ENCODE measurements at places on chromosomes 5 and 9.

DNA sequence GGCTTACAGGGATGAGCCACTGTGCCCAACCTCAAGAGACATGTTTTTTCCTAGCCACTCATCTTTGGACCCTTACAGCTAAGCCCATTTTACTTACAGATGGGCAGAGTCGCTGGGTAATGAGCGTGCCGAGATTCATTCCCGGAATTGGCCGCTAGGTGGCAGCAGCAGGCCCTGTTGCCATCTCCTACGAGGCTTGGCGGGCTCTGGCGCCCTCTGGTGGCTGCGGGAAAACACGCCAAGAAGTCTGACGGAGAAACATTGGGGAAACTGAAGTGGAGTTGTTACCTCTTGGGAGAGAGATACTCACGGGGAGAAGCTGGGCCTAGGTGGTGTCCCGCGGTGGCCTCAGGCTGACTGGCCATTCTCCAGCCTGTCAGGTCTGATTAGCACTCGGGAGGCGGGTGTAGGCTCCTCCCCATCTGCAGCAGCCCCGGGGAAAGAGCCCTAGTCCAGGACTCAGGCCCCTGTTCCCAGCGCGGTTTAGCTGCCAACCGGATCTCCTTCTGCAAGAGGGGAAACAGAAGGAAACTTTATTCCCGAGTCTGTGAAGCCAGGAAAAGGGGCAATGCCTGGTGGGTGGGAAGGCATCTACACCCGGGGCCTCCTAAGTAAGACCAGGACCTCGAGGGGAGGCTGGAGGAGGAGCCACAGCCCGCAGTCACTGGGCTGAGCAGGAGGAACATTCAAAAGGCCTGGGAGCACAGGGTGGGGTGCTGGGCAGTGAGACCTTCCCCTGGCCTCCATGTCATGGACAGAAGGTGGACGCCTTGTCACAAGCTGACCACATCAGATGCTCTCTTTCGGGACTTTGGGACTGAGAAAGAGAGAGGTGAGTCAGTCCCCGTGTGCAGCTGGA lies 9.7 kb downstream of the PTGES2 start:
- DNase-seq = peak; percentile 89

DNA sequence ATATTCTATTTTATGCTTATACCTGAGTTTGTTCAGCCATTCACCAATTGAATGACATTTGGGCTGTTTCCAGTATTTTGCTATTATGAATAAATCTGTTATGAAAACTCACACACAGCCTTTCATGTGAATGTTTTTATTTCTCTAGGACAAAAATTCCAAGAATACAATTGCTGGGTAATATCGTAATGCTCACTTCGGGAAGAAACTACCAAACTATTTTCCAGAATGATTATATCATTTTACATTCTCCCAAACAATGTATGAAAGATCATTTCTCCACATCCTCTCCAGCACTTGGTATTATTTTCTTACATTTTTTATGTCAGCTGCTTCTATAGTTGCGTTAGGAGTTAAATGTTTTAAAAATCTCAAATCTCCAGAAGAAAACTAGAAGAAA lies 58.3 kb upstream of the LHFPL2 start:
- no peak for DNase-seq

GRCh38 chr5:73922875-73923557 lies 297.0 kb downstream of the ARHGEF28 start:
- no peak for DNase-seq

GRCh38 chr9:72955571-72955970 lies 2.7 kb upstream of the ALDH1A1 start:
- no peak for DNase-seq

DNA sequence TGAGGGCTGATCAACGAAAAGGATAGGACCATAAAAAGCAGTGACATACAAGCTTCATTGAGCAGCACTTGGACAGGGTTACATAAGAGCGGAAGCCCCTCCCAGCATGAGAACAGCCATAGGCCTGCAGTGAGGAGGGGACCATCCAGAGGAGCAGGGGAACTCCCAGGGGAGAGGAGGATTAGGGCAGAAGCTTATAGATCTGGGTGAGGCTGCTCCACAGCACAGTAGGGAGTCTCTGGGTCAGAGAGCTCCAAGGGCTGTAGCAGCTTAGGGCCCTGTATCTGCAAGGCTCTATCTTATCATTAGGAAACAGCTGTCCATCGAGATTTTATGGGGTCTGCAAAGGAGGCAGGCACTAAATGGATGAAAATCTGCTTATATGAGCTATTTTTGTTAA lies 186.6 kb downstream of the DOCK8 start:
- peak; percentile 68 for DNase-seq

GRCh38 chr9:96618209-96619123 lies 1.2 kb downstream of the CDC14B start:
- DNase-seq = peak; percentile 52

DNA sequence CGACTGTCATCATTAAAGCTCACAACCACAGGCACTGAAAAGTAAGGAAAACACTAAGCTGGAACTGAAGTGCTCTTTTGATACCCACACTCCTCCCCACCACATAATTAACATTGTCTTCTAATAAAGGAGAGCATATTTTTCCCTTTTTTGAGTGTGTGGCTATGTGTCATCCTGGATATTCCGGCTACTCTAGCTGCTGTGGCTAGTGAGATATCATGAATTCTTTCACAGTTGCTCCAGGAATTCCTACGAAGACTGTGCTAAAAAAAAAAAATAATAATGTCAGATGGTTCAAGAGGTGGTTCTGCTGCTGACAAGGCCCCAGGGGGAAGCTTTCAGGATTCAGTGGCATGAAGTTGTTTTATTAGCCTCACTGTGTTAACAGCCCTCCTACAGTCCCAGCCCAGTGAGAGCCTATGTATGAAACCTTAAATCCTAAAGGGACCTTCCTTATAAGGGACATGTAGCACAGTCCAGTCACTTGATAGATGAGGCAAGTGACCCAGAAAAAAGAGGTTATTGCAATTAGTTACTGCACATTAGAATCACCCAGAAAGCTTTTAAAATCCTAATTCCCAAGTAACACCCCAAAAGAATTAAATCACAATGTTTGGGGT lies 46.6 kb downstream of the TMEM252 start:
- DNase-seq = no peak

DNA sequence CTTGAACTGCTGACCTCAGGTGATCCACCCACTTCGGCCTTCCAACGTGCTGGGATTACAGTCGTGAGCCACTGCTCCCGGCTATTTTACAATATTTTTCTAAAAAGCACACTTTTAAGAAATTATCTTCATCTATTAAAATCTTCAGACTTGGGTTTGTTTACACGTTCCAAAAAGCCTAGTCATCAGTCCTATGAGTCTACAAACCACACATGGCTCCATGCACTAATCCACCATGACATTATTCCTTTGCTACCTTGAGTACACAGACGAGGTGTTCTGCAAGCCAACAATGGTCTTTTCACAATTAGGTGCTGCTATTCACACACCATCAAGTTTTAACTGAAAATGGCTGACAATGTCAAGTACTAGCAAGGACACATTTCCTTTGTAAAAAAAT lies 41.0 kb downstream of the TRPM6 start:
- DNase-seq = no peak

GRCh38 chr9:131500377-131500776 lies 2.3 kb upstream of the POMT1 start:
- no peak for DNase-seq

- DNase-seq = no peak
These were observed 3.0 kb upstream of the C1QTNF3 start for GRCh38 chr5:34045996-34046395.

DNA sequence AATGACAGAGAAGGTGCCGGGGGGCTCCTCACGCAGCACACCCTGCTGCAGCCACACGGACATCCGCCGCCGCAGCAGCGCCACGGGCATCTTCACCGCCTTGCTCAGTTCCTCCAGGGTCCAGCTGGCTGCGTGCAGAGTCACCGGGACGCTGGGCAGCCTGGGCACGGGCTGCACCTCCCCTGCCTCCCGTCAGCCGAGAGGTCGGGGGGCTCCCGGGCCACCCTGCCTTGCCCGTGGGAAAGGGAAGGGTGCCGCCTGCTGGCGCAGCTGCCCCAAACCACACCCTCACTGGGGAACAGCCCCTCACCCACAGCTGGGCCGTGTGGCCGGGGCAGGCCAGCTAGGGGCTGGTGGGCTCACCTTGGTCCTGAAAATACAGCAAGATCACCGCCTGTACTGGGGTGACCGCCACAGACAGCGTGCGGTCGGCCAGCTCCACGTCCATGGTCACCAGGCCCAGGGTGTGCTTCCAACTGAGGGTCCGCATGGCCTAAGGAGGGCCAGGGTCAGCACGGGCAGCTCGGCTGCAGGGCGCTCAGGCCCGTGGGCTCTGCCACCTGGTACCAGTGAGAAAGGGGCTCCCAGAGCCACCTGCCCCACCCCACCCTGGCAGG lies 3.6 kb upstream of the TMEM210 start:
- peak; percentile 76 for DNase-seq

- no peak for DNase-seq
These were observed 91.1 kb upstream of the DMRT1 start for GRCh38 chr9:750249-750967.

DNA sequence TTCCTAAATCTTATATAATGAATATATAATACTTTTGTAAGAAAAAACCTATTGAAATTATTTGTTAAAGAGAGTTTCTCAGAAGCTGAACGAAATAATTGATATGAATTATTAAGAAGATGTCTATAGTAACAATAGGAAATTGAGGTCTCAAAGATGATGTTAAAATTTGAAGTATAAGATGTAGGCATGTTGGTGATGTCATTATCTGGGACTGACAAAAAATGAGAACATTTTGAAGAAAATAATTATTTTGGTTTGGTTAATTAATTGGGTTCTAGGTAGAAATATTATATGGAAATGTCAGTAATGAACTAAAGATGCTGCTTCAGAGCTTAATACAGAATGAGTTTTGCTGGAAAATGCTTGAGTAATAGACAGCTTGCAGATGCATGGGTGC lies 501.4 kb upstream of the ST8SIA4 start:
- no peak for DNase-seq

DNA sequence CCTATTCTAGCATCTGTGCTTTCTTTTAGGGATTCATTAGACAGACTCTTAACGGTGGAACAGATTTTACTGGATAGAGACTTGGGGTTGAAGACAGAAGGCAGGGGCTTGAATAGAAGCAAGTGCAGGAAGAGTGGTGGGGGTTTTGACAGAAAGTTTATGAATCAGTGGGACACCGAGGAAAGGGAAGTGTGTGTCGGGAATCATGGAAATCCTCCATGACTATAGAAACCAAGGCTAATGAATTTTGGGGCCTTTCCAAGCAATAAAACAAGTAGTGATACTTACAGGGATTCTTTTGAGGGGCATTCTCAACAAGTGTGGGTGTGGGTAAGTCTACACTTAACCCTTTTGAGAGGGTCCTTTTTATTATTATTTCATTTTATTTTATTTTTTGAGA lies 12.8 kb downstream of the BASP1 start:
- no peak for DNase-seq

GRCh38 chr5:170393958-170394357 lies 4.8 kb upstream of the KCNMB1 start:
- no peak for DNase-seq

- peak; percentile 70 for DNase-seq
These were observed 2.9 kb downstream of the OR2S2 start for GRCh38 chr9:35954942-35955546.

- no peak for DNase-seq
These were observed 393.0 kb downstream of the TMEM167A start for GRCh38 chr5:82684165-82684564.

DNA sequence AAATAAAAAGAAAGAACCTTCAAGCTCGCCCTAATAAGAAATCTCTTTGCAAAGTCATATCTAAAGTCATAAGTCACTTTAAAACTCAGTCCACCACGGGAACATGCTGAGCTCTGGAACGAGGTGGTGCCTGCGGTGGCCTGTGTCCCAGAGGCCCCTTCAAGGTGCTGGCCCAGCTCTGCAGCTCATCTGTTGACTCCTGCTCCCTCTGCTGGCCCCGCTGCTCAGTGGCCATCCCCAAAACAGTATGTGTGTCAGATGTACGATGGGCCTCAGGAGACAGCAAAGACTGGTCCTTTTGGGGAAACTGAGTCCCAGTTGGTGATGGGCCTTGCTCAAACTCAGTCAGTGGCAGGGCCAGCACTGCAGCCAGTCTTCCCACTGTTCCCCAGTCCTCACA lies 22.8 kb upstream of the FOXB2 start:
- DNase-seq = peak; percentile 63

DNA sequence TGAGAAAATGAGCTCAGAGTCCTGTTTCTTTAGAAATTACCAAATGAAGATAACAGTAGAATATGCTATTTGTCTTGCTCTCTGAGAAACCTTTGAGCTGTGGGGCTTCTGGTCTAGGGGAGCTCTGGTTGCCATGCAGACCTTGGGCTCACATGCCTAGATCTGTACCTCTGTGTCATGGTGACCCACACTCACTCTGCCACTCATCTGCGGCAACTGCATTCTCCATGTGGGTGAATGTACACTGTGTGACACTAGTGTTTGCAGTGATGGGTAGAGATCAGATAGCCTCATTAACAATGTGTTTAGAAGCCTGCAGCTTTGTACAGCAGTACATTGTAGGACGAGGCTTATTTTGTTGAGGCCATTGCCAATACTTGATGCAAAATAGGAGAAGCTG lies 521.2 kb downstream of the CHSY3 start:
- no peak for DNase-seq

GRCh38 chr9:73093740-73094379 lies 57.8 kb upstream of the ANXA1 start:
- no peak for DNase-seq

DNA sequence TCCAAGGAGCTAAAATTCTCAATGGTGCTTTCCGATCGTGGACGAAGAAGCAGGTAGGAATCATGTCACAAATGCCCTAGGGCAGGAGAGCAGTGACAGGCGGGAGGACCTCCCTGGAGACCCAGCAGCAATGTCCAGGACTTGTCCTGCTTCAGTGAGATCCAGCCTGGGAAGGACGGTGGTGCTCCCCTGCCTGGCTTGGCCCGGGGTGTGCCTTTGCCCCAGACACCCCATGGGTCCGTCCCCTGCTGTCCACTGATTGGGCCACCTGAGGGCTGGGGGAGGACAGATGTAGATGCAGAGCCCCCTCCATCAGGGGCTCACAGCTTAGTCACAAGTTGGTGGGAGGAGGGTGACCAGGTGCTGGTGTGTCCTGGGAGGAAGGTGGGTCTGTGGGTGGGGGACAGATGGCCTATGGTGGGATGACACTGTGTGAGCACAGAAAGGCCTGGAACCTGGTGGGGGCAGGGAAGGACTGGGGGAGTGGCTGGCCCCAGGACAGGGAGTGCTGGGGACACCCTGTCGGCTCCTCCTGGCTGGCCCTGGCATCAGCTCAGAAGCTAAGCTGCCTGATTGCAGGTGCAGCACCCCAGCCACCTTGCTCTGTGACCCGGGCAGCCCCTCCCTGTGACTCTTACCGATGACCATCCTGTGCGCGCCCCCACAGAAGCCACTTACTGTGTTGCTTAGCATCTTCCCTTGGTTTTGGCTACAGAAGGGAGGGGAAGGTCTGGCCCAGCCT lies 82.0 kb downstream of the PHF2 start:
- no peak for DNase-seq

DNA sequence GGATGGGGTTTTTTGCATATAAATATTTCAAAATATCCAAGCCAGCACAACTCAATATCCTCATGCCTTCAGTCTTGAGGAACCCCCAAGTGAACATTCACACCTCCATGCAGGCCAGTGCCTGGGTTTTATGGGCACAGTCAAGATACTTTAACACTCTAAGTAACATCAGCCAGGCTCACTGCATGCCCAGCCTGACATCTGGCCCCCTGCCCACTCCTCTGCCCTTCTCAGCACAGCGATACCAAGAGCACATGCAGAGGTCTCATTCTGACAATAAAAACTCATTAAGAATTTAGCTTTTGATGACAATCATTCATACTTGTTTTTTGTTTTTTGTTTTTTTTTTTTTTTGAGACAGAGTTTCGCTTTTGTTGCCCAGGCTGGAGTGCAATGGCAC lies 250.0 kb downstream of the CWC27 start:
- DNase-seq = no peak
